Ovary (tissue), 10 donors: ENCODE measurements at places on chromosomes 4 and X.

DNA sequence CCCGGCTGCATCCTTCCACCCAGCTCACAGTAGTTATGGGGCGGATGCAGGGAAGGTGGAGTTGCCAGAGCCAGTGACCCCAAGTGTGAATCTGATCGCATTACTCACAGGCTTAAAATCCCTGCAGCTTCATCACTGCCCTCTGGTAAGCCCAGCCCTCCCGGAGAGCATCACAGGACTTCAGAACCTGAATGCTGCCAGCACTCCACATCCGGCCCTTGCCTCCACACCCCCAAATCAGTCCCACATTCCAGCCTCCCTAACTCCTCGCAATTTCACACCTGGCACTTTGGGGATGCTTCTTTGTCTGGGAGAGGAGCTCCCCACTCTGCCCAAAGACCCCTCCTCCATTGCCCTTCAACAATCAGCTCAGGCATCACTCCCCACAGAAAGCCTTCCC, 15.6 kb downstream of the RASL11B start:
- no peak for DNase-seq

DNA sequence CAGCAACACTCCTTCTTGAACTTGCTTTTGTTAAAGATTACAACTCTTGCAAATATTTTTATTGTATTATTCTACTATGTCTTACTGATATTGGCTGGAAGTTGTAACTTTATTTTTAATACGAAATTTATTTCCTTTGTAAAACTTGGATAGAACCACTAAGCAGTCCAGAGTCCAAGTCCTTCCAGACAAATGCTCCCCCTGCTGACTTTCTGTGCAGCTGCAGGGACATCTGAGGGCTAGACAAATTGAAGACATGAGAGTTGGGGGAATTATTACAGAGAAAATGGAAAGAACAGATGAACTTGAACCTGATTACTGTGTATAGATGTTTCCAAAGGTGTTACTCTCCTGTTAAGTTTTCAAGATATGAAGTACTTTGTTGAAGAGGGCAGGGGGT, 238.8 kb downstream of the GRIA3 start:
- DNase-seq: peak; percentile 11

GRCh38 chrX:104098151-104098808, 14.0 kb upstream of the ZCCHC18 start:
- DNase-seq: no peak

DNA sequence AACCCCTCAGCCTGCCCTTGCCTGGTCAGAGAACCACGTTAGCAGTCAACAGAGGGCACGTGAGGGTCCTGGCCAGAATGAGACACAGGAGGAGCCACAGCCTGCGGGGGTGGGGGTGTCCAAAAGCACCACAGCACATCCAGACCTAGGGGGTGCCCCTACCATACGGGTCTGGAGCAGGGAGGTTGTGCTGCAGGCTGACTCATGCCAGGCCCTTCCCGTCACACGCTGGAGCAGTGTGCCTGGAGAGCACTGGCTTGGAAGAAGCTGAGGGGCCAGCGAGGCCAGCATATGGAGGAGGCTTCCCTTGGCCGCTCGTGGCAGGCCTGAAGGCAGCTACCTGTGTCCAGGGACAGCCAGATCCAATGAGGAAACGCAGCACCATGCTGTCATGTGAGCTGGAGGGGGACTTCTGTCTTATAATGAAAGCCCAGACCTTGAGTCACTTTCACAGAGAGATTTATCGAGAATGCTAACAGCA, 1.5 kb upstream of the IRAK1 start:
- DNase-seq: no peak

- no peak for DNase-seq
These were observed 11.1 kb downstream of the ITIH6 start for GRCh38 chrX:54786967-54787366.

- DNase-seq: no peak
These were observed 305.7 kb upstream of the SLIT2 start for GRCh38 chr4:19945979-19946380.

DNA sequence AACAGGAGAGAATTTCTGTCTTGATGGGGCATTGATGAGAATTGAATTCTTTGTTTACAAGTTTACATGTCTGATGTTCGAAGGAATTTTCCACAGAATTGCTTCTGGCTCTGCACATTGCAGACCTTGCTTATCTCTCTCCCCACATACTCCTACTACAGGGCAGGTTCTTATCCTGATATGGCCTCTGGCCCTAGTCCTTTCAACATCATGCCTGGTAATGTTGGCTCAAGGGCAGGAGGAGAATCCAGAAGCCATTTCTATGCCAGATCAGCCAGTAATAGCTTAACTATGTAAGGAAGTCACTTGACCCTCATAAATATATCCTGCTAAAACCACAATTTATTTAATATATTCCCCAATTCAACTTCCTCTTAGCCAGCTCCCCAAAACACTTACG, 24.3 kb upstream of the TSPAN5 start:
- DNase-seq: no peak

- DNase-seq: no peak
These were observed 22.0 kb downstream of the PPEF2 start for GRCh38 chr4:75880278-75880677.

DNA sequence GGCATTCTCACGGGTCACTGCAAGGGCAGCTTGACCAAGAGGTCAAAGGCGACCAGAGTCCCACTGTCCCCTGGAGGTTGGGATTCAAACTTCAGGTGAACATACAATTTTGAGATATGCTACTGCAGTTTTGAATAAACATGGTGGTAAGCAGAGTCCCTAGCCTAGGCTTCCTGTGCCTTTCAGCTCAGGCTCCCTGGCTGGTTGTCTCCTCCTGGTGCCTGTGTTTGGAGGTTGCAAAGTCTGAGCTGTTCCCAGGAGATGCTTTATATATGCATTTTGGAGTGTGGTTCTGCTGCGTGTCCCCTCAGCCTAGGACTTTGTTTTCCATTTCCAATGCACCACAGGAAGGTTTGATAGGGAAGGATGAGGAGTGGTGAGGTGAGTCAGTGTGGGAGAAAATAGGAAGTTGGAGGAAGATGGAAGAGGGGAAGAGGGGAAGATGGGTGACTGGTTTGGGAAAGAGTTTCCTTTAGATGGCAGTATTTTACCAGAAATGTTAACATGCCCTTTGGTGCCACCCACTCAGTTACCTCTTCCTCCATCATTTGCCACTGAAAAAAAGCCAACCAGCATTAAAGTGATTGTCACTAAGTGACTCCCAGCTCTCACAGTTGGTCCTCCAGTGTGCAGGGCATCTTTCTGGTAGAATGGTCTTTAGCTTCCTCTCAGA, 211.7 kb upstream of the AGTR2 start:
- no peak for DNase-seq

- DNase-seq: no peak
These were observed 433 bp upstream of the COQ2 start for GRCh38 chr4:83285055-83285407.

DNA sequence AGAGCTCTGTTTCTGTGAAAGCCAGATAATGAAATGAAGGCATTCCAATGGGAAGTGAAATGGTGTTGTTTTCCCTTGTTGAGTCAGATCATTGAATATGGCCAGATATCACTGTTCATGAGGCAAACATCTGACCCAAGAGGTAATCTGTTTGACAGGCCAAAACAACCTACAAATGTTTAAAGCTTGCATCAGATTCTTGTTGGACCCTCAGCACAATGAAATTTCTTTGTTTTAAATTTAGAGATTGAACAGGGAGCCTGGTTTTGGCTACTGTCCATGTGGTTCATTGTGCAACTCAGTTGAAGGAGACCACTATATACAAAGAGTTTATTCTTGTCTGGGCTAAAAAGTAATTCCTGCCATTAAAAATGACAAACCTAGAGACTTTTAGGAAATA, 159.1 kb downstream of the AFF2 start:
- DNase-seq: no peak

DNA sequence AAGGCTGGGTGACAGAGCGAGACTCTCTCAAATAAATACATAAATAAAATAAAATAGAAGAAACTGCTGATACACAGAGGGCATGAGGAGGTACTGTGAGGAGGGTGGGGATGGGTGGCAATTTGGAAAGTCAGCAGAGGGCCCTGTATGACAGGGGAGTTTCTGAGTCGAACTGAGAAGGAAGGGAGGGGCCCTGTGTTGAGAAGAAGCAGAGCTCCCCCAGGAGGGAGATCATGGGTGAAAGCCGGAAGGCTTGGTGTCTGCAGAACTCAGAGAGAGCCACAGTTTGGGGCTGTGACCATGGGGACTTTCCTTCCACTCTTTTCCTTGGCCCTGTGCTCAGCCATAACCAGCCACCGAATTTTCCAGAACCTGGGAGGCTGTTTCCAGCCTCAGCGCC, 24.8 kb upstream of the AFAP1 start:
- DNase-seq: no peak

- DNase-seq: no peak
These were observed 166.4 kb downstream of the PARM1 start for GRCh38 chr4:75099321-75099720.

DNA sequence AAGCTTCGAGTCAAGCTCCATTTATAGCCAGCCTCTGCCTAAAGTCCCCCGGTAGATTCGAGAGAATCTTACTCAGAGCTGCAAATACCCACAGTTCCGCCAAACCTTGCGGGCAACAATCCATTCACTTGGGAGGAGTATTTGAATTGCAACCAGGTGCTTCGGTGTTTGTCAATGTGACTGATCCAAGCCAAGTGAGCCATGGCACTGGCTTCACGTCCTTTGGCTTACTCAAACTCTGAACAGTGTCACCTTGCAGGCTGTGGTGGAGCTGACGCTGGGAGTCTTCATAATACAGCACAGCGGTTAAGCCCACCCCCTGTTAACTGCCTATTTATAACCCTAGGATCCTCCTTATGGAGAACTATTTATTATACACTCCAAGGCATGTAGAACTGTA, 11.2 kb downstream of the CD40LG start:
- no peak for DNase-seq

GRCh38 chrX:66915893-66916292, 277.0 kb upstream of the EDA2R start:
- DNase-seq: no peak

- no peak for DNase-seq
These were observed 77.8 kb downstream of the GRID2 start for GRCh38 chr4:92381616-92382015.

- no peak for DNase-seq
These were observed 29.9 kb downstream of the UPRT start for GRCh38 chrX:75303795-75304194.

DNA sequence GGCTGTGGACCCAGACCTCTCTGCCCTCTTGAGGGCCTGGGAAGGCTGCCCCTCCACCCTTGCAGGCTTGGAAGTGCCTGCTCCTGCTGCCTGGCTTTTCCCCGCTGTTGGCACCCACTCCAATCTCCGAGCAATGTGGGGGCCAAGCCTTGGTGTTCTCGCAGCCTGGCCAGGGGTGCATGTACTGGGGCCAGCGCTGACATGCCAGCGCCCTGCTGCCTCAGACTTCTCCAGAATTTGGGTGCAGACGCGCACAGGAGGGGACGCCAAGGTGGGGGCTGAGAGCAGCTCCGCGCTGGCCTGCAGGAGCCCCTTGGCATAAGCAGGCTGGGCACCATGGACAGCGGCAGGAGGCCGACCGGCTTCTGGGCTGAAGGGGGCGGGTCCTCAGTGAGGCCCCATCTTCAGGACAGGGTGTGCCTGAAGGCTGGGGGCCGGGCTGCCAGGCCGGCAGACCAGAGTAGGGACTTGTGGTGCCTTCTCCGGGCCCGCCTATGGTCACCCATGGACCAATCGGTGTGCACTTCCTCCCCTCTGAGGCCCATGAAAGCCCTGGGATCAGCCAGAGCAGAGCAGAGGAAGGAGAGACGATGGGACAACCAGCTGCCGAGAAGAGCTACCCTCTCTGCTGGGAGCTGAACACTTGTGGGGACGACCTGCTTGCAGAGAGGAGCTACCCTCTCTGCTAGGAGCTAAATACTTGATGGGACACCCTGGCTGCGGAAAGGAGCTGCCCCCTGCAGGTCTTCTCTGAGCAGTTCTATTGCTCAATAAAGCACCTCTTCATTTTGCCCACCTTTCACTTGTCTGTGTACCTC, 118.3 kb downstream of the DNAAF6 start:
- DNase-seq: peak; percentile 60
